Hippocampal formation (tissue), 2 donors: ENCODE measurements at places on chromosomes 11 and 22.

- DNase-seq = no peak
Measured at GRCh38 chr22:34760276-34761008, 305.5 kb upstream of the ISX start.

DNA sequence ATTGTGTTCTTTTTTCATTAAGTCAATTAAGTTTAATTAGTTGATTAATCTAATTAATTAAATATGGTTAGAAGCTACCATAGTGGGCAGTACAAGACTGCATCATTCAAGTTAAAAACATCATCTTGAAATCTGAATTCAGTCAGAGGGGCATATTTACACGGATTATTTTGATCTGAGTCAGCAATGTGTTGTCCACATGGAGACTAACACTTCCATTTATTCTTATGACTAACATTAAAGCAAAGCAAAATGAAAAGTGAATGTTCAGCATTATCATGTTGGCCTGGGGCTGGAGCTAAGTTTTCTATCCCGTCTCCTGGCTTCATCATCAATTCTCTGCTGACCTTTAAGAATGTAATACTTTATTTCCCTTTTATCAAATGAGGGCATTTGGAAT, 17.3 kb downstream of the FLI1 start:
- DNase-seq = no peak

DNA sequence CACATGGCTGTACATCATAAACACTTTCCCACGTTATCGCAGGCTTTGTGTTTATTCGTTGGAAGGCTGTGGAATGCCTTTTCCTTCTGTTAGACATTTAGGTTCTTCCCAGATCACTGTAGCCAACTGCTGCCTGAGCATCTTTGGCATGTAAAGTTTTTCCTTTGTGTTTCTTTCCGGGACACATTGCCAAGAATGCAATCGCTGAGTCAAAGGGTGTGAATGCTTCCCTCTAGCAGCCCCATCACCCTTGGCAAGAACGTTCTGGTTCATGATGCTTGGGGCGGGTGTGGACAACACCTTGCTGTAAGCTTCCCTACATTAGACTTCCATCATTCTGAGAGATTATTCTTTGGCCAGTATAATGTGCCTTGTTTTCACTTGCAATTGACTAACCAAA, 136.2 kb downstream of the OSBP2 start:
- DNase-seq = no peak

DNA sequence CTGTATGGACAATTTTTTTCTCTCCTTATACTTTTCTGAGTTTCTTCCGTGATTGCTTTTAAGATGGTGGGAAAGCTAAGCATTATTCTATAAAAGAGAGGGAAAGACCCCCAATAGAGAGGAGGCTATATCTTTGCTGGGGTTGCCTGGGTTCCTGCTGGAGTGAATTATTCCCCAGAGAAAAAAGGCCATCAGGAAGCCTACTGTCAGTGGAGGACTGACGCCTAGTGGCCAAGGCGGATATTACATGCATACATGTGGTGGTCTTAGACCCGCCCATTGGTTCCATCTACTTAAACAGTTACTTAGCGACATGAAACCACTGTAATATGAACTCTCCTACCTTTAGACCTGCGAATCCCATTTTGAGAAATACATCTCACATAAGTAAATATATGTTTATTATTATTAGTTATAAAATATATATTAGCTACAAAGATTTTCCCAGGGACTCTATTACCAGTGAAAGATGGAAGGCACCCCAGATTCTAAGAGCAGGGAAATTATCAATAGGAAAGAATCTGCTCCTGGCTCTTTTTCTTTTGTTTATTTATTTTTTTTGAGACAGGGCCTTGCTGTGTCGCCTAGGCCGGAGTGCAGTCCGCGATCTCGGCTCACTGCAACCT, 15.7 kb upstream of the PGA3 start:
- DNase-seq = peak; percentile 33

DNA sequence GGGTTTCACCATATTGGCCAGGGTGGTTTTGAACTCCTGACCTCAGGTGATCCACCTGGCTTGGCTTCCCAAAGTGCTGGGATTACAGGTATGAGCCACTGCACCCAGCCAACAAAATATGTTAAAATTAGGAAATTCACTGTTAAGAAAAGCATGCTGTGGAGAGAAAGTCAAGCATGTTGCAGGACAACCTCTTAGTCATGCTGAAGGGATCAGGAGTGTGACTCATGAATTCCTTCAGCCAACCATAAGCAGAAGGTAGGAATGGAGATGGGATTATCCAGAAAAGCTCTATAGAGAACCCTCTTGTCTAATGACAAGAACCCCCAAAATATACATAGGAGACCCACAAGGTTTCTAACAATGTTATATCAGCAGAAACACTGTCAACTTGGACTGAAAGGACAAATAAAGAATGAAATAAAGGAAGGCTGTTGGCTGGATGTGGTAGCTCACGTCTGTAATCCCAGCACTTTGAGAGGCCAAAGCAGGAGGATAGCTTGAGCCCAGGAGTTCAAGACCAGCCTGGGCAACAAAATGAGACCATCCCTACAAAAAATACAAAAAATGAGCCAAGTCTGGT, 16.0 kb downstream of the MRTFA start:
- DNase-seq = no peak

GRCh38 chr22:20951932-20952380, 15.1 kb upstream of the AIFM3 start:
- no peak for DNase-seq

DNA sequence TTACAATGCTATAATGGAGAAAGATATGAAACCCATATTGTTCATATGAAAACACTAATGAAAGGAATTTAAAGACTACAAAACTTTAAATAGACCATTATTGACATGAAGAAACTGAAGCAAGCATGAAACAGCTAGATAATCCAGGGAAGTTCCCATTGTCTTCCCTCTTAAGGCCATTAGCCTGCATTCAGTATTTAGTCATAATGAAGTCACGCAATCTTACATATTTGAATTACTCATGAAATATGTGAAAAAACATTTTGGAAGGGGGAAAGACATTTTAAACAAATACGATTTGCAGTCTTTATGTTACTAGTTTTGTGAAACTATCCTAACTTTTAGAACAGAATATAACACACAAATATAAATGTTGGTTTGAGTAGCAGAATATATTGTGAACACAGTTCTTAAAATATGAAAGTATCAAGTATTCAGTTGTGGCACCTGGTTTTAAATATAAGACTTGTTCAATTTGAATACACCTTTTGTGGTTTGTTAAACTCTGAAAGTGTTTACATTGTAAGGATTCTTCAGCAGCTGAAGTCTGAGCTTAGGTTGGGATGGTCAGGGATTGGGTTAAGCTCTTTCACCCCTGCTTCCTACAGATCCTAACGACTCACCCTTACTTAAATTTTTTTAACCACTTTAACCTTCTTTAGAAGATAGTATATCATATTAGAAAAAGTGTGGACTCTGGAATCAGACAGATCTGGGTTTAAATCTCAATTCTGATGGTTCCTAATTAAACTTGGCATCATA, 500.3 kb upstream of the TENM4 start:
- no peak for DNase-seq

- DNase-seq = no peak
Measured at GRCh38 chr22:35443338-35443737, 43.4 kb downstream of the MCM5 start.

DNA sequence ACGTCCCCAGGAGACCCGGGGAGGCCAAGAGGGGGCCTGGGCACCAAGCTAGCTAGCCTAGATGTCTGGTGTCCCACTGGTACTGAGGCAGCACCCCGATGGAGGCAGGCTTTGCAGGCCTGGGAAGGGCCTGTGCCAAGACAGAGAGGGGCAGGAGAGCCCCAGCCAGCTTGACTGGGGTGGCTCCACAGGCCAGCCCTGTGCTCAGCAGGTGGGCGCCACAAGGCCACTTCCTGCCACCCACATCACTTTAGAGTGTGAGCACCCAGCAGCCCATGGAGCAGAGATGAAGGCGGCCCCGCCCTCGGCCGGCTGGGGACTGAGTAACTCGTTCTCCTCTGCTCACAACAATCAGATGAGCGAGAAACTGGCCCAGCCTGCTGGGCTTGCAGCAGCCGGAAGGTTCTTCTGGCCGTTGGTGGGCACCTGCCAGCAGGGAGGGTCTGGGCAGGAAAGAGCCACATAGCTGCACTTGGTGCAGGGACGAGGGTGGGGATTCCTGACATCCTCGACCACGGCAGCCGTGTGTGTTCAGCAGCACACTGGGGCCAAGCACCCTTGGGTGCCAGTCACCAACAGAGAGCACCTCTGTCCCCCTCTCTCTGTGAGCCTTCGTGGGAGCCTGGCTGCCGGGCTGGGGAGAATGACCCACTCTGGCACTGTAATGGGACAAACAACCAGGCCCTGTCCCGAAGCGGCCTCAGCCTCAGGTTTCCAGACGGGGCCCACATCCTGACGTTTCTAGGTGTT, 7.6 kb downstream of the OSBPL5 start:
- DNase-seq = no peak

DNA sequence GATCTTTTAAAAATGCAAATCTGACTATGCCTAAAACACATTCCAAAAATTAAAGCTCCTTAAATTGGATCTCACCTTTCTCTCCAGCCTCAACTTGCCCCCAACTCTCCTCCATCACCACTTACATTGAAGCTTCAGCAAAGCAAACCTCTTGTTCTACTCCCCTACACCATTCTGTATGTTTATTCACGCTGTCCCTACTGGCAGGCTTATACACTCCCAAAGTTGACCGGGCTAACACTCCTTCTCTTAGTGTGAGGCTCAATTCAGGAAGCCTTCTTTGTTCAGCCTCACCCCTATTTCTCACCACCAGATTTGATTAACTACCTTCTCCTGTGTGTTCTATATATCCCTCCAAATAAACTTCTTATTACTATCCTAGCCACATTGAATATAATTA, 1.8 kb upstream of the GDPD4 start:
- DNase-seq = no peak

- no peak for DNase-seq
Measured at GRCh38 chr22:49372530-49373288, 455.0 kb downstream of the BRD1 start.

DNA sequence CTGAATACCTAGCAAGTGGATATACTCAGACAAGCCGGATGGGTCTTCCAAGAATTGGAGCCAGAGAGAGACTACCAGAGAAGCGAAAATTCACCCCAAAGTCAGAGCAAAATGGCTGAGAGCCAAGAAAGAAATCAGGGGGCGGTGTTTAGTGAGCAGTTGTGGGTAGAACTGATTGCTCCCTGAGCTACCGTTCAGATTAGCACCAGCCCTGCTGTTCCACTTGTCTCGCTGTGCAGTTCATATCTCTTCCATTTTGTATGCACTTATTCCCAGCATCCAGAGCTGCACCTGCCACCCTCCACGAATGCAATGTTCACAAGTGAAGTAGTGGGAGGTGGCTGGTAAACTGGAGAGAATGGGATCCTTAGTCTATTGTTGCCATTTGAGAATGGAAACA, 25.5 kb downstream of the DRD2 start:
- no peak for DNase-seq

DNA sequence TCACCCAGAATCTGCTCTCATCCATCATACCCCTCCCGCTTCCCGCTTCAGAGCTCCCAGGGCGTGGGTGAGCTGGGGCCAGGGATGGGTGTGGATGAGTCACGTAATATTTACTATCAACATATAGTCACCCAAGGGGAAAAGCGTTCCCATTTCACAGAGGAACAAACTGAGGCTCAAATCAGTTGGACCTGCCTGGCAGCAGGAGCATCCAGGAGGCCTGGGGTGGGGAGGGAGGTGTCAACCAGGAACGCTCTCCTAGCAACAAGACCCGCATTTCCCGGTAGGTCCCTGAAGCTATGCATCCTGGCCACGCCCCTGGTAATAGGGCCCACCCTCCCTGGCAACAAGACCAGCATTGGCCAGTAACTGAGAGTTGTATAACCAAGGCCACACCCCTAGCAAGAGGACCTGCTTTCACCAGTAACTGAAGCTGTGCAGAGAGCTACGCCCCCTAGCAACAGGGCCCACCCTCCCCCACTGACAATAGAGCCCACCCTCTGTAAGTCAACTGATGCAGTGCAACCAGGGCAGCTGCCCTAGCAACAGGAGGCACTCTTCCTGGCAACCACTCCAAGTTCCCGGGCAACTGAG, 32.7 kb upstream of the TXNRD2 start:
- no peak for DNase-seq

DNA sequence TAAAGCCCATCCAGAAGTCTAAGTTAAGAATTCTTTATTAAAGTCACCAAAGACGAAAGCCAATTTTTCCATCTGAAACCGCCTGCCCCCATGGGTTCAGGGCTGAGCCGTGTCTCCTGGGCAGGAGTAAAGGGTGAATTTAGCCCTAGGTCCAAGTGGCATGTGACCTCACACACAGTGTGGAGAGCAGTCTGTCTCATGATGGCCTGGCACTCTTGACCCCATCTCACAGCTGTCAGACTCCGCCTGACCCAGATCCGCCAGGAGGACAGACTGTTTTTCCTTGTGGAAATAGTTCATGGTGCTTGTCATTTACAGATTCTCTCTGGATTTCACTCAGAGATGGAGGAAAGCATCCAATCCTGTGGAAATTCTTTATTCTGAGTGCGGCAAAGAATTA, 109.7 kb downstream of the GALNT18 start:
- no peak for DNase-seq

DNA sequence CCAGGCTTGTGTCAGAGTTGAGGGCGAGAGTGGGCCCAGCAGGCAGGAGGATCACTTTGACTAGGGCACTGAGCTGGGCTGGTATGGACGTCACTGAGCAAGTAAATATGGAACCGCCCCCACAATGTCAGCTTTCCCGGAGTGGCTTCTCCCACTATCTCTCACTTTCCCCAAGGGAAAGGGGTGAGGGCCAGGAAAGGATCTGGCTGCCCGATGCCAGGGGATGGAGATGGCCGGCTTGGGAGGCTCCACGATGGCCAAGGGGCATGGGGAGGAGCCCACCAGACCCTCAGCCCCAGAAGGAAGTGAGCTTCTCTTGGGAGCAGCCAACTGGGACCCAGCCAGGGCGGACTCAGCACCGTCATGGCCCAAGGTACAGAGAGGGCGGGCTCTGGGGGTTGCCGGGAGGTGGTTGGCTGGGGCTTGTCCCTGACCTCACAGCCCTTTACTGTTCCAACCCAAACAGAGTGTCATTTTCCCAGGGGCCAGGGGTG, 8.7 kb downstream of the PRDM11 start:
- no peak for DNase-seq

DNA sequence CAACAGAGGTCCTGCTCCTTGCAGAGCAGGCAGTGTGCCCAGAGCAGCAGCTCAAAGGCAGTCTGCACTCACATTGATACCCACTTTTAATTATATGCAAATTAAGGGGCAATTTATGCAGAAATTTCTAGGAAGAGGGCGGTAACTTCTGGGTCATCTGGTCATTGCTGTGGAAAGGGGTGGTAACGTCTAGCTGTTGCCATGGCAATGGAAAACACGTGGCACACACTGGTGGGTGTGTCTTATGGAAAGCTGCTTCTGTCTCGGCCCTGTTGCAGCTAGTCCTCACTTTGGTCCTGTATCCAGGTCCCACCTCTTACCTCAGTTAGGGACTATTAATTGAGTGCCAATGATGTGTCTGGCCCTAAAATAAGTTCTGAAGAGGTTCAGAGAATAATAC, 36.8 kb downstream of the BARX2 start:
- DNase-seq = no peak

DNA sequence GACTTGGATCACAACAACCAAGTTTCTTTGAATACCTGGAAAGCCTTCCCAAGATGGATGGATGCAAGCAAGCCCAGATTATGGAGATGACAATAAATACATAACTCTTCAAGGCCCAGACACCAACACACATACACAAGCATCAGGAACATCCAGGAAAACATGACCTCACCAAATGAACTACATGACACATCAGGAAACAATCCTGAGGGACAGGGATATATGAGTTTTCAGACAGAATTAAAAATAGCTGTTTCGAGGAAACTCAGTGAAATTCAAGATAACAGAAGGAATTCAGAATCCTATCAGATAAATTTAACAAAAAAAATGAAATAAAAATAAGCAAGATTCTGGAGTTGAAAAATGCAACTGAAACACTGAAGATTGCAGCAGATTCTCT, 659.4 kb downstream of the METTL15 start:
- DNase-seq = no peak
